Stimulated activated CD4-positive, alpha-beta T cell treated with anti-CD3 and anti-CD28 coated beads, Interleukin-4, amount 100 ng/mL, for 24 hours (primary cell): ENCODE measurements at places on chromosomes 1 and 21.
A peak's percentile ranks its signal among the peaks of the same experiment; 100 is the strongest.

- DNase-seq = no peak
Measured at GRCh38 chr1:56019472-56019871, 559.9 kb downstream of the PLPP3 start.

DNA sequence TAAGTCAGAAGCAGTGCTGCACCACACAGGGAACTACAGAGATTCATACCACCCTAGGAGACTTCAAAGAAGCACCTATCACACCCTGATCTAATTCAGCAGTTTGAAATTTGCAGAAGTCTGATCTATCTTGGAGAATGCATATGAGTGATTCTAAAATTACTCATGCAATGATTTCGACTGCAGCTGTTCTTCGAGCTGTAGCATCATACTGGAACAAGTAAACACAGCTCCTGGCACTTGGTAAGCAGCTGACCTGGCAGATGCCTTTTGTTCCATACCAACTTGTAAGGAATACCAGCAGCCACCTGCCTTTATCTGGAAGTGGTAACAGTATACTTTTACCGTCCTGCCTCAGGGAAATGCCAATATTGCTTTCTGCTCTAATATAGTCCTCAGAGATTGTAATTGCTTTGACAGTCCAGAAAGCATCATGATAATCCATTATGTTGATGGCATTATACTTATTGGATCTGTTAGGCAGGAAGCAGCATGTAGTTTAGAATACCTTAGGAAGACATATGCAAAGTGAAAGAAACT, 25.7 kb downstream of the AADACL4 start:
- DNase-seq = no peak

- DNase-seq = no peak
Measured at GRCh38 chr21:36518883-36519492, 39.1 kb upstream of the CLDN14 start.

- no peak for DNase-seq
Measured at GRCh38 chr1:29779146-29779545, 542.8 kb downstream of the PTPRU start.

GRCh38 chr1:115677182-115677555, 35.4 kb downstream of the VANGL1 start:
- DNase-seq = no peak

DNA sequence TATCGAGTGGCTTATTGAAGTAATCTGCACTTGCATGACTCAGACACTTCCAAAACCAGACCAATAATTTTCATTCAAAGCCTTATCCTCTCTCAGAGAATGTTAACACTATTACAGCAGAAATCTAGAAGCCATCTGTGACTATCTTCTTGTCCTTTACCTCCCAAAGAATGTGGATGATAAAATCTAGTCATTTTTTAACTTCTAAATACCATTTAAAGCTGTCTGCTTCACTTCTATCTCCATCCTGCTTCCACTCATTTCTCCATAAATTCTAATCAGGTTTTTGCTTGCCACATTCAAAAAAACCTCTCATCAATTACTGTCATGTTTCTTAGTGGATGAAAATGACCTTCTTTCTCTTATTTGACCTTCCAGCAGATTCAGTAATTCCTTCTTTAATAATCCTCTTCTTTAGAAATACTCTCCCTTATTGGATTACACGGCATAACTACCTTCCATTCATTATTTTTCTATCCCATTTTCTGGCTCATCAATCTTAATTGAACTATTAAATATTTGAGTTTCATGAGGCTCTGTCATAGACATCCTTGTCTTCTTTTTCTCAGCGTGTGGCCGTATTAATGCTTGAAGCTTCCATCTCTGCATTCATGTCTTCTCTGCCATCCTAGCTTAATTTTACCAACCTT, 1999.4 kb downstream of the MRPL39 start:
- DNase-seq = no peak

DNA sequence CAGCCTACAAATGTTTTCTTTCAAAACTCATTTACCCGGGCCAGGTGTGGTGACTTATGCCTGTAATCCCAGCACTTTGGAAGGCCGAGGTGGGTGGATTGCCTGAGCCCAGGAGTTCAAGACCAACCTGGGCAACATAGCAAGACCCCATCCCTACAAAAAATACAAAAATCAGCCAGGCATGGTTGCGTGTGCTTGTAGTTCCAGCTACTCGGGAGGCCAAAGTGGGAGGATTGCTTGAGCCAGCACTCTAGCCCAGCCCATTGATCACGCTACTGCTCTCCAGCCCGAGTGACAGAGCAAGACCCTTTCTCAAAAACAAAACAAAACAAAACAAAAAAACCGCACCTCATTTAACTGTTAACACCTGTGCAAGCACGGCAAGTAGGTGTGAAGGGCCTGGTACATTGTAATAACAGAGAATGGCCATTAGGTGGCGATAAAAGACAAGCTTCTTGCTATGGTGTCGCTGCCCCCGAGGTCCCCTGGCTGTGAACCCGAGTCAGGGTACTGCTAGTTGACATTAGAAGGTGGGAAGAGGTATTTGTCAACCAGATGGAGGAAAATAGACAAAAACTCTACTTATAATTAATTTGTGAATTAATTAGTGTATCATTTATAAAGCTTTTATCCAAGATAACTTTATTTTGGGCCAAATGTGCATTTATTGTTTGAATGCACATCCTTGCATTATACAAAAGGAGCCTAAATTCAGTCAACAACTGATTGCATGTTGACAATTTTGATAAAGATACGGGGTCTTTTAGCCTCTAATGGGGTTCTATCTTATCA, 66.5 kb downstream of the SH3BGR start:
- peak; percentile 44 for DNase-seq

GRCh38 chr21:31952828-31953227, 80.0 kb downstream of the HUNK start:
- DNase-seq = no peak

DNA sequence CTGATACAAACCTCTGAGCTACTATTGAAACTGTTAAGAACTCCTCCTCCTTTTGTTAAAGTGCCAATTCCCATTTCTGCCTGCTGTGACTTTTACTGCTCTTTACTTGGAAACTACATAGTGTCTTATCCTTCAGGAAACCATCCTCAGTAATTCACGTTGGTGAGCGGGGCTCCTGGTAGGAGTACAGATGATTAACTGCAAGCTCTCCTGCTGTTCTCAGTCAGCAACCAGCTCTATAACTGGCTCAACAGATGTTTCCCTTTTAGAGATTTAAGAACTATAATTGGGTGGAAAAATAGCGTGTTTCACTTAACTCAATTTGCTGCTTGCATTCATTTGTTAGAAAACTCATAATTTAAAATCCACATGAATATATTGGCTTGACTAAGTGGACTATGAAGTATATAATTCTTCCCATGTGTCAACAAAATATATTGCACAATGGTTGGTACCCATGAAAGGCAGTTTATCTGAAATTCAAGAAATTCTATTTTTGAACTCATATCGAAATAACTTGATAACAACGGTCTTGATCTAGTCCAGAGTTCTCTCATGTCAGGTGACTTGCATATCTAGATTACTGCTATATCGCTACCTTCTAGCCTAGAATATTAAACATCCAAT, 574.0 kb downstream of the KCNT2 start:
- DNase-seq = no peak

- no peak for DNase-seq
Measured at GRCh38 chr1:82398357-82398756, 597.6 kb downstream of the ADGRL2 start.

GRCh38 chr1:206814716-206815341, 42.5 kb upstream of the IL10 start:
- DNase-seq = no peak
